ENCODE measurements at places on chromosomes 4 and X. TPM values are rescaled to one million over a fixed set of nuclear protein-coding genes. Genes with fewer than 3 reads are reported as not detected.

The TLR6 gene
- total RNA-seq, result 0.81 TPM

The IL1RAPL1 gene
- 0.06 TPM for total RNA-seq

The ALAS2 gene
- not detected for total RNA-seq

The PNMA6F gene
- total RNA-seq, result not detected

The SAGE1 gene
- not detected for total RNA-seq

The IQCM gene
- not detected for total RNA-seq

The SSX3 gene
- not detected for total RNA-seq

The MAGEC2 gene
- not detected for total RNA-seq

The CLNK gene
- not detected for total RNA-seq
